Stimulated activated naive CD8-positive, alpha-beta T cell treated with anti-CD3 and anti-CD28 coated beads, Interleukin-15, amount 100 ng/mL, for 72 hours (primary cell): ENCODE measurements at places on chromosomes 11 and 22.

GRCh38 chr22:35538801-35539321 lies 1.8 kb upstream of the RASD2 start:
- DNase-seq: no peak

DNA sequence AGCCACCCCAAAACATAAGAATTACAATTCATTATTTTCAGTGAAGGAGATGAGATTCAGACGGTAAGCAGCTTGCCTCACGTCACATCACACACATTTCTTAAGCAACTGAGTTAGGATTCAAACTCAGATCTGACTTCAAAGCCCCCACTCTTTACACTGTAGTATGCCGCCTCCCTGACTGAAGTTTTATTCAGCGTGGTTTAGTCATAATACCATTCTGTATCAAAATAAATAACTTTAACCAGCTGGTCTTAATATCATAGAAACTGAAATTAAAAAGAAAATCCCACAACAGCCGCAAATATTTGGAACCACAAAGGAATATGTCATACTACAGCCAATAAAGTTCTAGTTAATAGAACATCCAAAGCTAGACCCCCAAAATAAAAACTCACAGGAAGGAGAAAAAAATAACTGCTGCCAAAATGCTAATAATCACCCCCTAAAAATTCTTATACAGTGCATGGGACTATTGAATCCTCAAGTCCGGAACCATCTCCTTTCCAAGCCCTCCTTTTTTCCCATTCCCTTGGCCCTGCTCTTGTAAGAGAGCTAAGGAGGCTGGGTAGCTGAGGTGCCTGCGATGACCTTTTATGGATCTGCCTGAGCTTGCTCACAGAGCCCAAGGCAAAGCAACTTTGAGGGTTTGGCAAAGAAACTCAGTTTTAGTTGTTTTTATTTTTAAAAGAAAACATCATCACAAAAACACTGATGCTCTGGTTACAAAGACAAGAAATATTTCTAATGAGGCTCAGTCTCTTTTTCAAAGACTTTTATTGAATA lies 334.5 kb downstream of the TTC28 start:
- DNase-seq: no peak

DNA sequence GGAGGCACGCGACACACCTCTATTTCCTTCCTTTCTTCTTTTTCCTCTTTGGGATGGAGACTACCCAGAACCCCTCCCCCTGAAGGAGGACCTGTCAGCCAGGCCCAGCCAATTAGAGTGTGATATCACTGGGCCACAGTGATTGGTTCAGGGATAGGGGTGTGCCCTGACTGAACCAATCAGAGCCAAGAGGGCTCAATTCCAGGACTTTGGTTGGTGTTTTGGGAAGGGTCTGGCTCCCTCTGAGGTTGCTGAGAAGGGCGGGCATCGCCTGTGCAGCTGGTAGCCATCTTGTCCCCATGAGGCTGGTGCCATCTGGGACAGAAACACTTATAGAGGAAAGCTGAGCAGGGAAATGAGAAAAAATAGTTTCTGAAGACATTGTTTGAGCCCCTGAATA lies 71.4 kb downstream of the CHST1 start:
- no peak for DNase-seq

- no peak for DNase-seq
Observed at GRCh38 chr11:57332694-57333440, 2.8 kb downstream of the SSRP1 start.

DNA sequence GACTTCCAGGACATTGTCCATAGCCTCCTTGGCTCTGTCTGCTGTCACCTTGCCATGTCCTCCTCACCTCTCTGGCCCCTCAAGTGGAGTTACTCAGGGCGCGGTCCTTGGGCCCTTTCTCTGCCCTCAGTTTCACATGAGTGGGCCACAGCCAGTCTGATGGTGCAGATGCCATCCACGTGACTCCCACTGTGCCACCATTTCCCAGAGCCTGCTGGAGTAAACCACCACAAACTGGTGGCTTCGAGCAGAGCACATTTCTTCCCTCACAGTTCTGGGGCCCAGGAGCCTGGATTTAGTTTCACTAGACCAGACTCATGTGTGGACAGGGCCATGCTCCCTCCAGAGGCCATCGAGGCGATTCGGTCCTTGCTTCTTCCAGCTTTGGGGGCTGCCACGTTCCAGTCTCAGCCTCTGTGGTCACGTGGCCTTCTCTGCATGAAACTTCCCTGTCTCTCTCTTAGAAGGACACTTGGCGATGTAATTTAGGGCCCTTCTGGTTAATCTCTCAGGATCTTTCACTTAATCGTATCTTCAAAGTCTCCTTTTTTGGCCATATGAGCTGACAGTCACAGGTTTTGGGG lies 14.6 kb downstream of the SMARCB1 start:
- DNase-seq: no peak

DNA sequence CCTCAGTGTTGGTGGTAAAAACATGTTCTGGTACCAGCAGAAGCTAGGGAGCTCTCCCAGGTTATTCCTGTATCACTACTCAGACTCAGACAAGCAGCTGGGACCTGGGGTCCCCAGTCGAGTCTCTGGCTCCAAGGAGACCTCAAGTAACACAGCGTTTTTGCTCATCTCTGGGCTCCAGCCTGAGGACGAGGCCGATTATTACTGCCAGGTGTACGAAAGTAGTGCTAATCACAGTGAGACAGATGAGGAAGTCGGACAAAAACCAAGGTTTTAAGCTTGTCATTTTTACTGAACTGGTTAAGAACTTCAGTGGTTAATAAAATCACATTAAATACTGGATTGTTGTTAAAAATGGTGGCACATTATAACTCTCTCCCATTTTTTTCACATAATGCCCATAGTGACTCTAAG lies 42.6 kb upstream of the VPREB1 start:
- no peak for DNase-seq

- no peak for DNase-seq
Observed at GRCh38 chr22:36948273-36949225, 35.1 kb downstream of the CSF2RB start.

GRCh38 chr22:19429950-19430889 lies 1.3 kb downstream of the HIRA start:
- DNase-seq: peak; percentile 29

DNA sequence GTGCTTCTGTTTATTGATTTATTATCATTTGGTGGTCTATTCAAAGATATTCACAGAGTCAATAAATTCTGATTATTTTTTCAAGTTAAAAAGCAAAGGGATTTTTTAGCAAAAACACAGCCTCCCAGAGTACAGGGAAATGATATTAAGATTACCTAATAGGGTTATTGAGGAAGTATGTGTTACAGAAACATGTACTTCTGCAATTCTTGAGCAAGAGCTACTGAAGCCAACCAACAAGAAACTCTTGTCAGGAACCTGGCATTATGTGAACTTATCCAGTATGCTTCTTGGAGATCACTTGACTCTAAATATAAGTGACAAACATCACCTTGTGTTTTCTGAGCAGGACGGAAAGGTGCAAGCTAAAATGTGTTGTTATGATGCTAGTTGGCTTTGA lies 42.0 kb upstream of the CARD18 start:
- no peak for DNase-seq

- no peak for DNase-seq
Observed at GRCh38 chr22:20576445-20576816, 69.0 kb downstream of the MED15 start.

DNA sequence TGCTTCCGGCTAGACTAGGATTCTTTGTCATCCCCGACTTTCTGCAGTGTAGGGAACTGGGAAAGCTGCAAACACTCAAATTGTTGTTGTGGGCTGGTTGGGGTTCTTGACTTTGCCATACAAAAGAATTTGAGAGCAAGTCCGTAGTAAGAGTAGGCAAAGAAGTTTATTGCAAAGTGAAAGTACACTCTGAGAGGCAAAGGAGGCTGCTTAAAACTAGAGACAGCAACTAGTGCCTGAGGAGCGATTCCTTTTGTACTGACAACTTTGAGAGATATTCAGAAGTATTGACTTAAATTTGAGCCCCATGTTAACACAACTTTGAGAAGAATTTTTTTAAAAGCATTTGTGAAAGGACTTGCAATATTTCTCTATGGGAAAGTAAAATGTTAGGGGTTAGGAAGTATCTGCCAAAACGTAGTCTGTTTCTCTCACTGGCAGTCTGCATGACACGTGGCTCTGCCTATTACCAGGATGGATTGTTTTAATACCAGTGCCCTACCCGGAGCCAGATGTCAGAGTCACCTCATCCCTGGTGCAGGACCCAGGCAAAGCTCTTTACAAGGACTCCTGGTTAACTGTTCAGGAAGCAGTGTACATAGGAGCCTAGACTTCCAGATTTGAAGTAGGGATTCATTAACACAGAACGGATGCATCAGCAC lies 85.0 kb upstream of the CLPB start:
- no peak for DNase-seq

- DNase-seq: no peak
Observed at GRCh38 chr22:21444701-21445436, 22.3 kb upstream of the TMEM191C start.

- no peak for DNase-seq
Observed at GRCh38 chr11:75929706-75930105, 114.7 kb downstream of the UVRAG start.

DNA sequence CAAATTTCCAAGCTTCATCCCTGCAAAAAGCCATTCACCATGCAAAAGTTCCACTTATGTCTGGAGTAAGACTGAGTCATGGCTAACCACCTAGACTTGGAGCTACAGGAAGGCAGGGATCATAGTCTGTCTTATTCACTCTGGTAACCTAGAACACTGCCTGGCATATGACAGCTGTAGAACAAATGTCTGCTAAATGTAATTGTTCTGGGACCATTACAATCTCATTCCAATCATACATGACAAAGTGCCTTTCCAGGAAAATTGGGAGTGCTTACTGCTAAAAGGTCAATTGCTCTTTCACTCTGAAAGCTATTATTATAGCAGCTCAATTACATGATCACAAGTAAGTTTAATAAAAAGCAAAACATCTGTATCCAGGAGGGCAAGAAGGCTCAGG lies 99.1 kb upstream of the CHRM4 start:
- no peak for DNase-seq

DNA sequence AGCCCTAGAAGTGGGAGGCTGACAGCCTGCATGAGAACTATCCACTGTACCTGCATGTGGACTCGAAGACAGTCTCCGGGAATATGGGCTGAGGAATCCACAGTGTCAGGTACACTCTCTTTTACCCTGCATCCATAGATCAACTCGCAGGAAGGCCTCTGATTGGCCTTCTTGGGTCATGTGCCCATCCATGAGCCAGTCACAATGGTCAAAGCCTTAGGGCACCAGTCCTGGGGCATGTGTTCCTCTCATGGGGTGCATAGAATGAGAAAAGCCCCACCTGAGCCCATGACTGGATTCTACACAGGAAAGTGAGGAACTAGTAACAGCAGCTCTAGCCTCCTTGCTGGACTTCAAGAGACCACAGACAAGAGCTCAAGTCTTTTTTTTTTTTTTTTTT lies 10.6 kb downstream of the ART1 start:
- no peak for DNase-seq

GRCh38 chr22:29861672-29862297 lies 21.2 kb upstream of the MTMR3 start:
- DNase-seq: no peak

- no peak for DNase-seq
Observed at GRCh38 chr11:32827276-32827675, 2.5 kb upstream of the PRRG4 start.

- DNase-seq: no peak
Observed at GRCh38 chr11:13126430-13126829, 117.3 kb downstream of the RASSF10 start.

GRCh38 chr22:45565973-45566372 lies 63.3 kb downstream of the FBLN1 start:
- DNase-seq: no peak

- no peak for DNase-seq
Observed at GRCh38 chr11:18365741-18366140, 28.6 kb upstream of the LDHA start.

DNA sequence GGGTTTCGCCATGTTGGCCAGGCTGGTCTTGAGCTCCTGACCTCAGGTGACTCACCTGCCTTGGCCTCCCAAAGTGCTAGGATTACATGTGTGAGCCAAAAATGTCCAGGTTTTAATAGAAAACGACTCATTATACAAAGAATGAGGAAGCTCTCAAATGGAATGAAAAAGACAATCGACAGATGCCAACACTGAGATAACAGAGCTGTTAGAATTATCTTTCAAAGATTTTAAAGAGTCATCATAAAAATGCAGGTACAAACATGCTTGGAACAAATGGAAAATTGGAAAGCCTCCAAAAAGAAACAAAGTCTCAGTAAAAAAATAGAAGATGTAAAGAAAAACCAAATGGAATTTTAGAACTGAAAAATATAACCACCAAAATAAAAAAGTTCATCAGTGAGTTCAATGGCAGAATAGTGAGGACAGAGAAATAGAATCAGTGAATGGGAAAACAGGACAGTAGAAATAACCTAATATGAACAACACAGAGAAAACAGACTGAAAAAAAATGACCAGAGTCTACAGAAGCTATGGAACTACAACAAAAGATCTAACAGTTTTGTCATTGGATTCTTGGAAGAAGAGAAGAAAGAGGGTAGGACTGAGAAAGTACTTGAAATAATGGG lies 10.9 kb downstream of the GAB2 start:
- DNase-seq: no peak

- DNase-seq: peak; percentile 18
Observed at GRCh38 chr11:72834905-72835304, 20.7 kb downstream of the ATG16L2 start.

- no peak for DNase-seq
Observed at GRCh38 chr11:93288079-93288478, 42.5 kb upstream of the DEUP1 start.

DNA sequence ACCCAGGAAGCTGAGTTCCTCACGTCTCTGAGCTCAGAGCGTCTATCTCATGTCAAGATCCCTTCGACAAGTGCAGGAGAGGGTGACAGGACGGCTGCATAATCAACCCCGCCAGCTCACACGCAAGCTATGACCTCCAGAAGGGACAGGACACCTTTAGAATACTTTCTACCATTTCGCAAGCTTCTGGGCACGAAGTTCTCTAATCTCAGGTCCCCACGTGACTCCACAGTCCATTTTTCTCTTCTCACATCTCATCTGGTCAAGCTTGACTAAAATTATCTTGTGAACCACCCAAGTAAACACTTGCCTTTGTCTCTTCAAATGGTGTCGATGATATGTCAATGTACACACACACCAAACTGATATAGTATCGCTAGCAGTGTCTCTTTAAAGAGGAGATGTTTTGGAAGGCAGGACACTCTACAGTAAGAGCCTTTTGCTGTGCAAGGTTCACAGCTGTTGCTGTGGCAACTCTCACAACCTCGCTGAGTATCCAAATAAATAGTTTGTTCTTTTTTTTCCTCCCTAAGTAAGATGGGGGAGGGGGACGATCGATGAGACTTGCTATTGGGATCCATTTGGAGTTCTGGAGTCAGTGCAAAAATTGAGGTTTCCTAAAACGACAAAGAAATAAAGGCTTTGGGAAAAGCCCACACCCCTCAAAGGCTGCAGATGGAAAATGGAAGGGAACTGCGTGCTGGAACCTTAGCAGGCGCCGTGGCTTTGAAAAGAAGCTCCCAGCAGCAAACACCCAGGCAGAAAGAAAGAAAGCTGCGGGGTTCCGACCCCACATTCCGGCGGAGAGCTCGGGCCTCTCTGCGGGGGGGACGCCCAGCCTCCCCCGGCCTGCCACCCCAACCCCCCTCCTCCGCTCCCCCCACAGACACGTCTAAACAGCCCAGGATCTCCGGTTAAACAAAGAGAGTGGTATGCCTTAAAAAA lies 215.4 kb upstream of the UBASH3B start:
- DNase-seq: no peak
